WTC11 (cell line): ENCODE measurements at places on chromosomes 6 and 20. TPM values are rescaled to one million over a fixed set of nuclear protein-coding genes. Genes with fewer than 3 reads are reported as not detected.

Gene GATA5
- 1.4 to 2.3 TPM (median 1.6 TPM) in 3 replicates for total RNA-seq

Gene SFT2D1
- total RNA-seq: 48.0 to 53.1 TPM (median 49.4 TPM) in 3 replicates

Gene BTBD9
- total RNA-seq: 4.2 to 4.5 TPM (median 4.3 TPM) in 3 replicates

Gene PET117
- 21.6 to 25.7 TPM (median 23.0 TPM) in 3 replicates for total RNA-seq

Gene HTR1E
- total RNA-seq: 0.09 TPM in 2 of 3 replicates, not detected in the other

Gene HDGFL1
- total RNA-seq: not detected in 3 replicates

Gene AKAP7
- total RNA-seq: 10.9 to 14.0 TPM (median 13.0 TPM) in 3 replicates

Gene NFYA
- total RNA-seq: 34.7 to 37.7 TPM (median 35.8 TPM) in 3 replicates

Gene PRL
- total RNA-seq: not detected in 3 replicates

Gene ADGRF5
- total RNA-seq: 0.11 to 0.25 TPM (median 0.24 TPM) in 3 replicates

Gene SAMD10
- total RNA-seq: 4.6 to 6.2 TPM (median 4.8 TPM) in 3 replicates

Gene TM9SF4
- 44.8 to 54.9 TPM (median 50.6 TPM) in 3 replicates for total RNA-seq

Gene TPMT
- total RNA-seq: 12.7 to 14.4 TPM (median 13.5 TPM) in 3 replicates

Gene TRIM15
- total RNA-seq: 0.32 to 0.53 TPM (median 0.35 TPM) in 3 replicates

Gene GABRR1
- total RNA-seq: 0.23 to 0.30 TPM (median 0.24 TPM) in 3 replicates

Gene AKAP12
- total RNA-seq: 64.2 to 90.0 TPM (median 65.0 TPM) in 3 replicates

Gene TAAR1
- not detected in 3 replicates for total RNA-seq

Gene SLC2A10
- total RNA-seq: 8.0 to 12.0 TPM (median 10.8 TPM) in 3 replicates

Gene PTPN1
- 23.4 to 29.4 TPM (median 25.3 TPM) in 3 replicates for total RNA-seq

Gene ZBTB12
- total RNA-seq: 24.0 to 46.2 TPM (median 44.1 TPM) in 3 replicates

Gene RGS17
- total RNA-seq: 6.6 to 9.3 TPM (median 7.4 TPM) in 3 replicates

Gene HLA-G
- 1.1 to 1.7 TPM (median 1.4 TPM) in 3 replicates for total RNA-seq

Gene TRAPPC3L
- not detected in 3 replicates for total RNA-seq

Gene SLC22A16
- 0.34 TPM in 1 of 3 replicates, not detected in the others for total RNA-seq

Gene MOG
- total RNA-seq: 0.55 to 1.2 TPM (median 0.57 TPM) in 3 replicates

Gene B3GAT2
- total RNA-seq: 0.70 to 0.85 TPM (median 0.71 TPM) in 3 replicates

Gene WFDC10B
- total RNA-seq: 0.42 to 0.62 TPM (median 0.53 TPM) in 3 replicates

Gene ANKRD66
- total RNA-seq: not detected in 3 replicates

Gene KDM1B
- 6.7 to 8.7 TPM (median 8.0 TPM) in 3 replicates for total RNA-seq

Gene ANKEF1
- 7.1 to 10.3 TPM (median 10.3 TPM) in 3 replicates for total RNA-seq

Gene RAD21L1
- 0.62 to 0.77 TPM (median 0.73 TPM) in 3 replicates for total RNA-seq

Gene NKX2-4
- 0.07 to 0.11 TPM in 2 of 3 replicates, not detected in the other for total RNA-seq

Gene TRIM39
- 22.7 to 24.9 TPM (median 24.0 TPM) in 3 replicates for total RNA-seq

Gene ENTPD6
- total RNA-seq: 41.1 to 56.9 TPM (median 47.4 TPM) in 3 replicates

Gene BCAS1
- total RNA-seq: 0.11 to 0.25 TPM (median 0.18 TPM) in 3 replicates

Gene C6orf15
- total RNA-seq: not detected in 3 replicates

Gene NRM
- 31.2 to 33.3 TPM (median 31.3 TPM) in 3 replicates for total RNA-seq

Gene RHAG
- total RNA-seq: 0.30 to 0.60 TPM (median 0.31 TPM) in 3 replicates

Gene BPIFB4
- not detected in 3 replicates for total RNA-seq

Gene RPS18
- 2,857 to 3,321 TPM (median 3,240 TPM) in 3 replicates for total RNA-seq

Gene LKAAEAR1
- 0.53 to 1.7 TPM (median 0.73 TPM) in 3 replicates for total RNA-seq

Gene MUC22
- not detected in 3 replicates for total RNA-seq

Gene GLP1R
- 1.8 to 2.2 TPM (median 2.1 TPM) in 3 replicates for total RNA-seq

Gene HLA-DRB5
- total RNA-seq: 0.30 TPM in 1 of 3 replicates, not detected in the others

Gene SPTLC3
- 0.13 to 0.64 TPM (median 0.48 TPM) in 3 replicates for total RNA-seq

Gene OTOR
- total RNA-seq: not detected in 3 replicates

Gene DACT2
- 3.4 to 4.9 TPM (median 3.8 TPM) in 3 replicates for total RNA-seq

Gene ADGRG6
- total RNA-seq: 3.3 to 6.1 TPM (median 5.3 TPM) in 3 replicates

Gene CLPSL2
- total RNA-seq: 2.8 to 6.2 TPM (median 3.4 TPM) in 3 replicates

Gene IP6K3
- 0.44 to 1.1 TPM (median 0.89 TPM) in 3 replicates for total RNA-seq

Gene ABHD16B
- 0.11 TPM in 1 of 3 replicates, not detected in the others for total RNA-seq

Gene FLOT1
- total RNA-seq: 110 to 121 TPM (median 120 TPM) in 3 replicates

Gene XKR7
- total RNA-seq: 2.3 to 2.6 TPM (median 2.5 TPM) in 3 replicates

Gene PRDM1
- total RNA-seq: 0.78 to 1.8 TPM (median 1.2 TPM) in 3 replicates

Gene OOEP
- total RNA-seq: 0.87 to 1.1 TPM (median 0.89 TPM) in 3 replicates

Gene NOP56
- 484 to 634 TPM (median 500 TPM) in 3 replicates for total RNA-seq

Gene PRRT1
- total RNA-seq: 1.4 to 2.2 TPM (median 1.6 TPM) in 3 replicates

Gene PPP1R18
- total RNA-seq: 25.6 to 36.5 TPM (median 26.2 TPM) in 3 replicates

Gene SLC17A2
- not detected in 3 replicates for total RNA-seq
